Central memory CD4-positive, alpha-beta T cell (primary cell): ENCODE measurements at places on chromosomes 12 and 14.

- no peak for DNase-seq
Measured at GRCh38 chr14:68008491-68008890, 188.9 kb downstream of the RAD51B start.

DNA sequence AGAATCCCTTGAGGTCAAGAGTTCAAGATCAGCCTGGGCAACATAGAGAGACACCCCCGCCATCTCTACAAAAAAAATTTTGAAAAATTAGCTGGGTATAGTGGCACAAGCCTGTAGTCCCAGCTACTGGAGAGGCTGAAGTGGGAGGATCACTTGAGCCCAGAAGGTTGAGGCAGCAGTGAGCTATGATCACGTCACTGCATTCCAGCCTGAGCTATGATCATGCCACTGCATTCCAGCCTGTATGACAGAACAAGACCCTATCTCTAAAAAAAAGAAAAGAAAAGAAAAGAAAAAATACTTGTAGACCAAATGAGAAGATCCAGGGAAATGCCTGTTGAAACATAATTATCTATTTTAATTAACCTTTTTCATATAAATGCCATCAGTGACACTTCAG lies 93.8 kb upstream of the MDM1 start:
- no peak for DNase-seq

GRCh38 chr12:23729359-23729758 lies 220.1 kb downstream of the SOX5 start:
- no peak for DNase-seq

GRCh38 chr12:24287963-24288362 lies 338.5 kb upstream of the SOX5 start:
- no peak for DNase-seq

DNA sequence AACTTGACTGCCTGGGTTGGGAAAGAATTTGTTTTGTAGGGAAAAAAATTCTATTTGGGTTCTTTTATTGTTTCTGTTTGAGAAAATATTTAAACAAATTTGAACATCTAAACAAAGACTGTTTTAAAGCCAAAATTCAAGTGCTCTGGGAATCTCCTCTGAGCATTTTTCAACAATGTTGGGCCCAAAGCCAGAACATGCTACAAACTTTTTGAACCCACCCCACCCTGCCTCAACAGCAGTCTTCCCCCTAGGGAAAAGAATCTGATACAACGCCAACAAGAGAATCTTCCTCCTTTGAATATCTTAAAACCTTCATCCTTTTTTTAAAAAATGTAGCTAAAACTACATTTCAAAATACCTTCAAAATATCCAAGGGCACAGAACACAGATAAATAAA lies 20.4 kb upstream of the NID2 start:
- no peak for DNase-seq

DNA sequence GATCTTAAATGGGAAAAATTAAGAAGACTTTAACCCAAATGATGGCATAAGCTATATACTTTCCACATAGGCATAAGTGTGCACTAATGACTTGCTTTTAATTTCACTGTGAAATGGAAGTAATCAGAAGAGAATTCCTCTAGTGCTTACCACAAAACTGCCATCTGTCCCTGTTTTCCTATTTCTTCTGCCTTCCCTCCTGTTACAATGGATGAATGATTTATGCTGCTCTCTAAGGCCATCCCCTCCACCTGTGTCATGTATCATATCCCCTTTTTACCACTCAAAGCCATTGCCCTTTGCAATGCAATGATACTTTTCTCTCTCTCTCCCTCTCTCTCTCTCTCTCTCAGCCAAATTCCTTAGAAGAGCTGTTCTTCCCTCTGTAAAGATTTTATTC lies 109.1 kb downstream of the C12orf50 start:
- DNase-seq, result no peak

- DNase-seq, result no peak
Measured at GRCh38 chr14:84421621-84422020, 1108.3 kb upstream of the FLRT2 start.

- no peak for DNase-seq
Measured at GRCh38 chr14:100907240-100907639, 3.7 kb upstream of the RTL1 start.

GRCh38 chr12:92540782-92541423 lies 161.9 kb upstream of the PLEKHG7 start:
- no peak for DNase-seq

- DNase-seq, result no peak
Measured at GRCh38 chr14:88853129-88853528, 28.7 kb downstream of the TTC8 start.

GRCh38 chr14:75518625-75519024 lies 3.6 kb upstream of the BATF start:
- DNase-seq, result no peak

DNA sequence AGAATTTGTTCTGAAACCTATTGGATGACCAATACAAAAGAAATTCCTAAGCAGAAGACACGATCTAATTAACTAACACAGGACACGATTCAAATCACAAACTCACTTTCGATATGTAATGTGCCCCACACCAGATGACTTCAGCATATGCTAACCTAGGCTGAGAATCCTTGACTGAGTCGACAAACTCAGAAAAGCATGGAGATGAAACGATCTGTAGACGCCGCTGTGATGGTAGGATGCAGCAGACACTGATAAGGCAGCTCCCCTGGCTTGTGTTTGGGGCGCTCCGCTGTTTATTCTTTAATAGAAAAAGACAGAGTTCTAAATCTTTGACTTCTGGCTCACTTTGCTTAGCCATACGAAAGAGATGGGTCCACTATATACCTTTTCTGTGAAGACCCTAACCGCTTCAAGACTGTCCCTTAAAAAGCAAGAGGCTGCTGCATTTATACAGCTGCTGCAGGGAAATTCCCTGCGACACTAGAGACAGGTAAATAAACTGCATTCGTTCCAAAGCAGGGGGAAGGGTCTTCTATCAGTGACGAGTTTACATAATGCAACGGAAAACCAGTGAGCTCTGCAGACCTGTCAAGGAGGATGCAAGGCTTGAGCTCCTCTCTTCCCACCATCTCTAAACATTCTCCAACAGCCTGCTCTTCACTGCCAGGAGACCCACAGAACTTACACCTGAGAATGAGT lies 929 bp downstream of the CHD8 start:
- DNase-seq, result peak; percentile 21

- DNase-seq, result no peak
Measured at GRCh38 chr14:73461478-73462047, 3.2 kb upstream of the NUMB start.

DNA sequence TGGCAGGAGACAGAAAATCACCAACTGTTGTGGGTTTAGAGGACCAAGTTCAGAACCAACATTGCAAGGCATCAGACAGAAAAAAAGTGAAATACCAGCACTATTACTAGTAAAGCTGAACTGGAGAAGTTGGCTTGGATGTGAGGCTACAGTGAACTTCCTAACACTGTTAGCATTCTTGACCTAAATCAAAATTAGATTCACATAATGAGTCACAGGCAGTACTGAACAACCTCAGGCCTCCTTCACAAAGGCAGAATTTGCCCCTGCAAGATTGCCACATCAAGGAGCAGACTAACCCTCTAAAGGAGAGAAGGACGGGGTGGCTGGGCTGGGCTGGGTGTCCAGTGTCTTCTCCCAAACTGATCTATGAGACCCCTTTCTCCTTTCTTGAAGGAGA lies 539.7 kb downstream of the SNAPC1 start:
- no peak for DNase-seq

GRCh38 chr12:93777254-93777653 lies 100.1 kb downstream of the CRADD start:
- DNase-seq, result no peak

- no peak for DNase-seq
Measured at GRCh38 chr12:131565267-131566015, 145.4 kb upstream of the SFSWAP start.

GRCh38 chr14:79357307-79357706 lies 854.0 kb downstream of the DIO2 start:
- no peak for DNase-seq

GRCh38 chr14:33985242-33985641 lies 34.4 kb upstream of the EGLN3 start:
- DNase-seq, result no peak

- DNase-seq, result no peak
Measured at GRCh38 chr14:100108840-100109593, 43.8 kb downstream of the EVL start.

- DNase-seq, result no peak
Measured at GRCh38 chr12:129831294-129831693, 72.5 kb downstream of the TMEM132D start.

DNA sequence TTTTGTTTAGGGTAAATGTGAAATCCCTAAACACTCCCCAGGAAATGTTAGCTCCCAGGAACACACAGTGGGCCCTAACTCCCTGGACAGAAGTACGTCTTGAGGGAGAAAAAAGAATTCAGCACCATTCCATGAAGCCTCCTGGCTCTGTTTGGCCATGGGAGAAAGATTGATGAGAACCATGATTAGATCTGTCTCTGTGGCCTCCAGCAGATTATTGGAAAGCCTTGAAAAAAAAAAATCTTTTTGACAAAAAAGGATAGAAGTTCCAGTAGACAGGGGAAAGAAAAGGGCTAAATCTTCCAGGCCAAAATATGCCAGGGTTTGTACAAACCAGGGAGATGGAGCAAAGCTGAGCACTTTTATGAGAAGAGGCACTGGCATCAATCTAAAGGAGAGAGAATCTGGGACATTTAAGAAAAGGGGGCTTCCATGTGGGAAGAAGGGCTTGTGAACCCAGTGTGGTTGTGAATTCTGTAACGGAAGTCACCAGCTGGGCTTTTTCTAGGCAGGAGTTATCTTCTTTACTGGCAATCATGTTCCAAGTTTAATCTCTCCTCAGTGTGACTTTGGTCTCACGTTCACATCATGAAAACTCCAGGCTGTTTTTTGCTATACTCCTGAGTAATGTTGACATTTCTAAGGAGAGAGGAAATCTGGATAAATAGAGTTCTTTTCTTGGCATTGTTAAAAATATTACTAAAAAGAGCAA lies 426.7 kb downstream of the RAD51B start:
- no peak for DNase-seq

- DNase-seq, result peak; percentile 53
Measured at GRCh38 chr14:21498540-21499526, 12.3 kb downstream of the METTL3 start.
